RWPE1 (cell line): ENCODE measurements at places on chromosomes 7 and 10.

DNA sequence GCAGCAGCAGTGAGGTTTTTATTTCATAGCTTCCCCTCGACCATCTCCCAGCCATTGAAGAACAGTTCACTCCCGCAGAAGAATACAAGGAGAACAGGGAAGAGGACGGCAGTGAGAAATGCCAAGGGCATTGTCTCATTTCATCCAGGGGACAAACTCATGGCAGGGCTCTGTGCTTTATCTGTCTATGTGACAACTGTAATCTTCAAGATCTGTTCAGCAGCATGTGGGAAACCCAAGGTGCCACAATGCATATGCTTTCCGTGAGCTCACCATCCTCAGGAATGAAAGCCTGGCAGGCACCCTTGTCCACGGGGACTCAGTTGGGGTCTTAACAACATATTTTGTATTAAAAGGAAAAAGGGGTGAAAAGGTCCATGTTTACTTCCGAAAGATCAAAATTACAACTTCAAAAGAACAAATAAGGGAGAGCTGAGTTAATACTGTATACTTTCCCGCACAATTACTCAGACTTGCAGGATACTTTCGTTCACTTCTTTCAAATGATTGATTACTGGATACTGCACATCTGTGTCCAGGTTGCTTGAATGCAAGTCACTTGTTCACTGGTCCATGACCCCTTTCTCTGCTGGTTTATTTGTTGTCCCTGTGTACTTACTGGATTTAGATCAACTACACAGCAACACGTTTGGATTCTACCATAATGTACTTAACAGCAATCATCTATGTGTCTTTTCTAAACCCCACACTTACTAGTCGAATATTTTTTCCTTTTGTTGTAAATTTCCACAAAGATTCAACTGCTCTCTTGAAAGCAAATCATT lies 90.1 kb upstream of the ATP6V0A4 start:
- no peak for DNase-seq

GRCh38 chr7:117230276-117231046 lies 92.4 kb downstream of the WNT2 start:
- no peak for DNase-seq

GRCh38 chr7:45053401-45053800 lies 35.4 kb downstream of the NACAD start:
- no peak for DNase-seq

DNA sequence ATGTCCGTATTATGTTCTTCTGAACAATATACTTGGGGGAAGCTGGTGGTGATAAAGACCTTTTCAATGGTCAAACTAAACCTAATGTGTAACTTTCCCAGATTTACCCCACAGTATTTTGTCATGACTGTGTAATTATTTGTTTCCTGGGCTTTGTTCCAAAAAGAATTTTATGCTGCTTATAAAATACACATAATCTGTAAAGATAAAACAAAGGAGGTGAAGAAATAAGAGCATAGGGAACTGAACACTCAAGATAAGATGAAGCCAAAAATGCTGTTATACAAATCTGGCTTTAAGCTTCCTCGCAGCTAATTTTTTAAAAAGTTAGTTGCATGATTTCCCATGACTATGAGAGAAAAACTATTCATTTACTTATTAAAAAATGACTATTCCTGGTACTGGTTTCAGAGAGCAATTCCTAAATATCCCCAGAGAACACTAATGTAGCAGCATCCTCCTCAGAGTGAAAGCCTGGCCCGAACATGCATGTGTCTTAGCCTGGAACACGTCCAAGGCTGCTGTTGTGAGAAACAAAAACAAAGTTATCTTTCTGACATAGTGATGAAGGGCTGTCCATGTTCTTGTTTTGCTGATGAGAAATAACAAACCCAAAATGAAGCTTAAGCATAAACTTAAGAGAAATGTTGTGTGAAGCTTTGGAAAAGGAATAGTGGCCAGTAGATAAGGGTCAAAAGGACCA lies 33.9 kb downstream of the MALSU1 start:
- DNase-seq, result no peak

DNA sequence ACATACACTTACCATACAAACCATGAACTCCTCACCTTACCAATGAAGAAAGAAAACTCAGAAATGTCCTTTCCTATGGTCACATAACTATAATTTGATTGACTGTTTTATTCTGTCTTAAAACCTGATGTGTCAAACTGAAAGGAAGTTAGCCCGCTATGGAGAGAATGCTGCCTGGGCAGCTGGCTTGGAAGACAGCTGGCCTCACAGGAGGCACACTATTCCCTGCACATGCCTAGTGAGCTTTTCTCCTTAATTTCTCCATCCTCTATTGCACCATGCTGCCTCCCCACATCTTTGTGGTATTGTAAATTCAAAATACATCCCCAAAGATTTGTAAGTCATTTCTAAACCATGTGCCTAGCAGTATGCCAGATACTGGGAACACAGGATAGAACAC lies 163.3 kb downstream of the STK31 start:
- no peak for DNase-seq

- DNase-seq, result peak; percentile 62
Measured at GRCh38 chr7:24981171-24981951, 1.4 kb upstream of the OSBPL3 start.

DNA sequence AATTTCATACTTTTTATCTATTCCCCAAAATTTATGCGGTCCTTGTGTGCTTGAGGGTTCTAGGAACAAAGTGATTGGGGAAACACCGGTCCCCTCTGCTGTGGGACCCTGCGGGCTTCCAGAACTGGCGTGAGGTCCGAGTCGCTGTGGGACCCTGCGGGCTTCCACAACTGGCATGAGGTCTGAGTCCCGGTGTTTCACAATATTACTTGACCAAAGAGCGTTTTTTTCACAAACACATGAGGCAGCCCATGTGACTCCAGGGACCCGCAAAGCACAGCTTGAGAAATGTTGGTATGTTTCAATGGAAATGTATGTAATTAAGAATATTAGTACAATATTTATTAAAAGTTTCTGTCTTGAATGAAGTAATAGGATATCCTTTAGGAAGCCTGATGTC lies 212.2 kb downstream of the MGMT start:
- no peak for DNase-seq

- peak; percentile 34 for DNase-seq
Measured at GRCh38 chr7:134016223-134016941, 110.8 kb upstream of the LRGUK start.

DNA sequence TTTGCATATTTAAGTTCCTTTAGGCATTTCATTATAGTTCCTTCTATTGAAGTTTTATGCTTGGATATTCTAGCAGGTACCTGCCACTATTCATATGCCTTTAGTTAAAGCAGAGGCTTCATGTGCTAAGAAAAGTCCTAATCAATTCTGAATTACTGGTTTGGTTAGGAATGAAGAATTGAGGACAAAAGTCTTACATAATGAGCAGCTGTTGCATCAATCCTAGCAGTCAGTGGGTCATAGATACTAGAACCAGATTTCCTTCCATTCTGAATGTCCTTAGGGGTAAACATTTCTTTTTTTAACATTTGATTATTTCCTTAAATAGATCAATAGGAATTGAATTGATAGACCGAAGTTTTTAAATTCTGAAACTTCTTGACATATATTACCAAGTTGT lies 59.2 kb downstream of the CDK13 start:
- DNase-seq, result no peak

DNA sequence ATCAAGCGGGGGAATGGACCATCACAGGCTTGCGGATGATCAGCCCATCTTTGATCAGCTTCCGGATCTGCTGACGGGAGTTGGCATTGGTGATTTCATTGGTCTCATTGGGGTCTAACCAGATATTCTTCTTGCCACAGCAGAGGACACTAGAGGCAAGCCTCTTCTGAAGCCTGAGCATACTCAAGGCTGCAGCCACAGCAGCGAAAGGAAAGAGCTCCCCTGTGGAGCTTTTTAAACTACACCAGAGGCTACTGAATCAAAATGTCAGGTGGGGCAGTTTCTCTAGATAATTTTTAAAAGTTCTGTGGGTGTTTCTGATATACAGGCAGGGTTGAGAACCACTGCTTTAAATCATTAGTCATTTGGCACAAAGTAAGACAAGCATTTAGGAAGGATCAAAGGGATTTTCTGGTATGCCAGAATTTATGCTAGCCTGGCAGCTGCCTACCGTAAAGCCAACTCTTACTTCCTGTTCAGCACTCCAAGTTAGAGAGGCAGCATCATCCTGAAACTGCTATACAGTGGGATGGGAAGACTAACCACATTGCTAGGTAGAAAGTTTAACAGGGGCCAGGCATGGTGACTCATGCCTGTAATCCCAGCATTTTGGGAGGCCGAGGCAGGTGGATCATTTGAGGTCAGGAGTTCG lies 7.0 kb downstream of the NAPEPLD start:
- no peak for DNase-seq

GRCh38 chr10:7306147-7306546 lies 104.7 kb downstream of the SFMBT2 start:
- no peak for DNase-seq

DNA sequence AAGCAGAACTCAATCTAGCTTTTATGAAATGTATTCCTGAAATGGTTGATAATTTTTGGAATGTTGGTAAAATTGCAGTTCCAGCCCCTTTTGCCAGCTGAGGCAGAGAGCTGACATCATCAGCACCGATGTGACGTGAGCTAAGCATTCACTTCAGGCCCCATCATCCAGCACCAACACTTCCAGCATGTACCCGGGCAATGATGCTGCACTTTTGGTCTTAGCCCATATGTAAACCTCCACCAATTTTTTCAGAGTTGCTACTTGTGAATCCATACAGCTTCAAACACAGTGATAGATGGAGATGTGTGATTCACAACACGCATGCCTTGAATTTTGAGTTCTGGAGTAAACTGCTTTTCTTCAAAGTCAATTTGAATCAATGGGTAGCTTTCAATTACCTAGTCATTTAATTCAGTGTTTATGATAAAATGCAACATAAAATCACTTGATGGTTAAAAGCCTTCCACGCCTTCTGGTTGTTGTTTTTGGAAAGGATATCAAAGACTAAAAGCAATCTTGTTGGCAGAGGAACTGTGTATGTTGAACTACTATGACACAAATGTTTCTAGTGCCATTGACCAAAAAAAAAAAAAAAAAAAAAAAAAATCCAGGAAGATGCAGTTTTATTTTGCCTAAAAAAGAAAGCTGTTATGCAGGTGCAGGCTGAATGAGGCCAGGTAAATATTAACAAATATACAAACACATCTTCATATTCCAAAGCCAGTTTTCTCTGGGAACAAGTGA lies 73.9 kb downstream of the NRP1 start:
- no peak for DNase-seq

DNA sequence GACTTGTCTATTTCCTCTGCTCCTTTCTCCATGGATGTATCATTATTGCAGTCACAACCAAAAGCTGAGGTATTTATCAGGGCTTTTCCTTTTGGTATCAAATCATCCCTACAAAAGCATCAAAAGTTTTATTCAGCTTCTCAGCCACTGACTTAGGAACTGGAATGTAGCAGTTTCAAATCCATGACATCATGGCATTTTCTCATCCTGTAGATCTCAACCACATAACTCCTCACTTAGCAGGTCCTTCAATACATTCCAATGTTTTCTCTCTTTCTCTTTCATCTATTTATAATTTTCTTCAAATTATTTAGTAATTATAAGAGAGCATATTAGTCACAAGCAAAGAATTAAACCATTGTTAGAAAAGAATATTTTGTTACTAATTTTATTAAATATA lies 537.4 kb upstream of the SORCS1 start:
- no peak for DNase-seq

DNA sequence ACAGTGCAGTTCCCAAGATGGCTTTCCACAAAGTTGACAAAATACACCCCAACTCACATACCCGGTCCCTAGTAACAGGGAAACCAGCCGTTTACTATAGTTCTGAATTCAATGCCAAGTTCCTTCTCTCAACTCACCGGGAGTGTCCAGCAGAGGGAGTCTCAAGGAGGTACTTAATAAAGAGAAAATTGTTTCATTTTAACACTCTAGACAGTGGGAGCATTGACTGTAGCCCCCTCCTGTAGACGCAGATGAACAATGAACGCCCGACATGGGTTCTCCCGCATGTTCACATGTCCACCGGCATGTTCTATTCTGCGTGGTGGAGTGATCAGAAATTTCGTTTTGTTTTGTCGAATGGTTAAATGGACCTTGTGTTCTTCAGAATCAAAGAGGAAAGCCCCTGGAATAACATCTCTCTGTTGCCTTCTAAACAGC lies 1.9 kb downstream of the HIPK2 start:
- peak; percentile 61 for DNase-seq

GRCh38 chr7:84336303-84336702 lies 141.7 kb upstream of the SEMA3A start:
- DNase-seq, result no peak

- DNase-seq, result no peak
Measured at GRCh38 chr10:127894146-127894545, 1.4 kb upstream of the CLRN3 start.

- peak; percentile 60 for DNase-seq
Measured at GRCh38 chr7:16669581-16669980, 23.6 kb downstream of the BZW2 start.

GRCh38 chr10:97999923-98000248 lies 30.5 kb downstream of the CRTAC1 start:
- no peak for DNase-seq

GRCh38 chr7:103996639-103997038 lies 7.2 kb upstream of the RELN start:
- no peak for DNase-seq

- DNase-seq, result no peak
Measured at GRCh38 chr10:100553929-100554328, 18.2 kb downstream of the HIF1AN start.

GRCh38 chr10:19184891-19185290 lies 136.3 kb downstream of the MALRD1 start:
- DNase-seq, result no peak

DNA sequence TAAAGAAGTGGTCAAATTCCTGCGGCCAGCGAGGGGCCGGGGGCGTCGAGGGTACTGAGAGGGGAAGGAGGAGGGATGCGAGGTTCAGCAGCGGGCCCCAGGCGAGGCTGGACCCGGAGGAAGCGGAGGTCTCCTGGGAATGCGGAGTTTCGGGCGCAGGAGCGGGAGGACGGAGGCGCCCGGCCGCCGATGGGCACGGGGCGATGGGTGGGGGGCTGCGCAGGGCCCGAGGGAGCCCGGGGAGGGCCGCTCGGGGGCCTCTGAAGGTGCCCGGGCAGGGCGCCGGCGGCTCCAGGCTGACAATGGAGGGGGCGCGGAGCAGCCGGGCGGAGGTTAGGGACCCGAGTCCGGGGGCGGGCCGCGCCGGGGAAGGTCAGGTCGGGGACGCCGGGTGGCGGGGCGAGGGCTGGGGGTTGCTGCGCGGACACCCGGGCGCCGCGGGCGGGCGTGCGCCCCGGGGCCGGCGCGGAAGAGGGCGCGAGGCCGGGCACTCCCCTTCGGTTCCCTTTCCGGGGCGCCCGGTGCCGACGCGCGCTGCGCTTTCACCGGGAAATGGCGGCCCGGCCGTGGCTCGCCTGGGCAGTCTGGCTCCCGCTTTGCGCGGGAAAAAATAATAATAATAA lies 683 bp downstream of the MACROH2A2 start:
- DNase-seq, result peak; percentile 22

DNA sequence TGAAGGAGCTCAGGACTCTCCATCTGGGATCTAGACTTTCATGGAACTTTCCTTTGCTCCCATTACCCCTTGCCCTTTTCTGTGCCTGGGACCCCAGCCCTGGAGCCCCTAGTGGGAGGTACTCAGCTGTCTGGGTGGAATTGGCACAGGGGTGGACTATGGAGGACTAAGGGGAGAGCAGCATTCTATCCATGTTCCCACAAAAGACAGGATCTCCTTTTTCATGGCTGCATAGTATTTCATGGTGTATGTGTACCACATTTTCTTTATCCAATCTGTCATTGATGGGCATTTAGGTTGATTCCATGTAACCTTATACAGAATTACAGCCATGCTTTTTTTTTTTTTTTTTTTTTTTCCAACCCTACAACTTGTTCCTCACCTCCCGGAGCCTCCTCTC lies 89.1 kb downstream of the GALNT17 start:
- no peak for DNase-seq

- DNase-seq, result no peak
Measured at GRCh38 chr7:126685018-126685573, 567.6 kb downstream of the GRM8 start.
